ENCODE measurements at places on chromosomes 2 and 18. TPM values are rescaled to one million over a fixed set of nuclear protein-coding genes. Genes with fewer than 3 reads are reported as not detected.

GRCh38 chr2:226185616-226186211 lies 613.9 kb downstream of the IRS1 start:
- DNase-seq: no peak

- DNase-seq: peak; percentile 38
These were observed 13.4 kb downstream of the TNS1 start for GRCh38 chr2:217989221-217989948.

GRCh38 chr2:217361483-217361880 lies 501.6 kb upstream of the TNP1 start:
- DNase-seq: no peak

DNA sequence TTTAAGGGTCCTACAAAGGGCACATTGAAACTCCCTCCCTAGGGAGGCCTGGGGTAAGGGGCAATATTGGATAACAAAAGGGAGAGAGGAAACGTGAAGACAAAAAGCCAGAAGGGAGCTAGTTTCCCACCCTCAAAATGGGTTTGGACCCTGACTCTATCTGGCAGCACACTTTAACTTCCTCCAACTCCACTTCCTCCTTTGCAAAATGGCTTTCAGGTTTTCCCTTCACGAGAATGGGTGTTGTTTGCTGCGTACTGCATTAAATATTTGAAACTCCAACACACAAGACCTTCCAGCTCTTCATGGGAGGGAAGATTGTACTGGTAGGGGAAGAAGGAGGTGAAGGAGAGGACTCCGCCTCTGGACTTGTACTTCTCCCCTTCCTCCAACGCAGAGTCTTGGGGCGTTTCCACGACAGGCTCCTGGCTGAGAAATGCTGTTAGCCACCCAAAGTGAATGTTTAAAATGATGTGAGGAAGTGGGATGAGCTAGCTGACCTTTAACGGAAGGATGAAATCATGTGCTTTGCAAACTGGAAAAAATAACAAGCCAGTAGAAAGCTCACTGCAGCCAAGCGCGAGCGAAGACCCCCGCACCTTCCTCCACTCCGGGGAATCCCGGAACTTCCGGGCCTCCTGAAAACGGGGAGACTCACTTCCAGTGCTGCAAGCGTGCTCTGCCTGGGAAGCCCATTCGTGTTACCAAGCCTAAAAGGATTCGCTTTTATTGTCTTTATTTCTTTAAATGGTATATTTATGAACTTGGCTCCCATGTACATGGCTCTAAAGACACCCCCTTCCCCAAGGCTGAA lies 85.6 kb downstream of the VIT start:
- DNase-seq: peak; percentile 71

GRCh38 chr2:153478289-153479261 lies at the start of gene RPRM:
RPRM (minus strand) TSS chr2:153478762; CDS start chr2:153478565, 197 bp downstream.
- DNase-seq: peak; percentile 87

- no peak for DNase-seq
These were observed 51.6 kb upstream of the NCOA1 start for GRCh38 chr2:24439280-24439970.

DNA sequence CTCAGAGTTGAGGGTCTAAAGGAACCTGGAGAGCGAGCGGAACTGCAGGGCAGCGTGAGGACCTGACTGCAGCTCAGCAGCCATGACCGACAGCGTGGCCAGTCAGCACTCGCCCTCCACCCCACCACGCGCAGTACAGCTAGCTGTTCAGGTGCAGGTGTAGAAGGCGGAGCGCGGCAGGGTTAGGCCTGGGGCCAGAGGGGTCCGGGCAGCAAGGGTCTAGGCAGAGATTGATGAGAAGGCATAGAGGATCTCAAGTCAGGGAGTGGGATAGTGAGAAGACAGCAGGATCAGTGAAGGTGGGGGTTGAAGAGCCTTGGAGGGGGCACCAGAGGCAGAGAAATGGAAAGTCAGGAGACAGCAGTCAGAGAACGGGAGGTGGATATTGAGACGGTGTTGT lies 71.0 kb downstream of the STEAP3 start:
- no peak for DNase-seq

DNA sequence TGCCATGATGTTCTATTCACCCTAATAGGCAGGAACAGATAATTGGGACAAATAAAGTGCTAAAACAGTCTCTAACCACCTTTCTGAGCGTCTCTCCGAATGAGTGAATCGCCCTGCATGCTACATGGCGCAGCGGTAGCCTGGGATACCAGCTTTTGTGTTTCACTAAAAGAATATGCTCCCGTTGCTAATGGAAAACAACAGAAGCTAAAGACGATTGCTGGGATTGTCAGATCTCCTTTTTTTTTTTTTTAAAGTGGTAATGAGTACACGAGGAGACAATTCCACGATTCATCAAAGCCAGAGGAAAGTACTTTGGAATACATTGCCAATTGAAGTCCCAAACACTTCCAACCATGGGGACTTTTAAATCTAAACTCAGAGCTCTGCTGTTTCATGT lies 1815.3 kb upstream of the CELF4 start:
- no peak for DNase-seq

Gene HOXD13
- not detected for total RNA-seq

Gene MDH1B
- 1.1 TPM for total RNA-seq

GRCh38 chr2:211437396-211437795 lies 881.0 kb downstream of the CPS1 start:
- DNase-seq: no peak

GRCh38 chr2:213284105-213285090 lies at the start of gene SPAG16:
SPAG16 (plus strand) TSS chr2:213284464.
- peak; percentile 99 for DNase-seq

DNA sequence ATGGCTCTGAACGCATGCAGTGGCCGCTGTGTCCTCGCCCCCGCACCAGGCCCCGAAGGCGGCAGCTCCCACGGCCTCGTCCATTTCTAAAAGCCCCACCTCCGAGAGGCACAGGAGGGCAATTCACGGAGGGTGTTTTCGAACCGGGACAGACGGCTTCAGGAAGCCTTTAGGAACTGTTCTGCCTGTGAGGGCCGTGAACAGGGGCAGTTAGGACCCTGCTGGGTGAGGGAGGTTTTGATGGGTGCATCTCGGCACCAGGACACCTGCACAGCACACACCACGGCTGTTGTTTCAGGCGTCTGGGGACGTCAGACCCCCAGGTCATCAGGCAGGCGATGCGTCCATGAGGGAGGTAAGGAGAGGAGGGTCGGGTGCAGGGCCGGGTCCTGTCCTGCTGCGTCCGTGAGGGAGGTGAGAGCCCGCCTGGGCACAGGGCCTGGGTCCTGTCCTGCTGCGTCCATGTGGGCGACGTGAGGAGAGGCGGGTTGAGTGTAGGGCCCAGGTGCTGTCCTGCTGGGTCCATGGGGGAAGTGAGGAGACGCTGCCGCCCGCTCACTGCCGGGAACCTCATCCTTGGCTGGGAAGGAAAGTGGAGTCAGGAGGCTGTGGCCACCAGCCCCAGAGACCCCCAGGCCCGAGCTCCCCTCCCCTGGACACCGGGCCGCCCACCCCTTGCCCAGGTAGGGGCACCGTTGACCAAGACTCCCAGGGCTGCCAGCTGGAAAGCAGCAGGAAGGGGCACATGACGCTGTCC lies 25.5 kb upstream of the KCNG2 start:
- no peak for DNase-seq

DNA sequence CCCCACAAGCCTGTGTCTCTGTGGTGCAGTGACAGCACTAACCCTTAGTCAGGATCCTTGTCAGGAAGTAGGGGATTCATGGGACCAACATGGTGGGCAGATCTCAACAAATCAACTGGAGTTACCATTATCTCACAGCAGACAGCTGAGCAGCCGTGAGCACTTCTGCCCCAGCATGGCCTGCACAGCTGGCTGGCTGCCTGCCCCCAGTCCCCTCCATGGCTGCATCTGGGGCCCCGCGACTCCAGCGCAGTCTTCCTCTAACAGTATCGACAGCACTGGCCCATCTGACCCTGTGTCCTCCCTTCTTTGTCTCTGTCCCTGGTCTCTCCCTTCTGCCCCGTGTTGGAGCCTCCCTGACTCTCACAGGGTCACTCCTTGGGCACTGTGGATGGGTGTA lies 4.7 kb upstream of the ADCY3 start:
- DNase-seq: no peak

DNA sequence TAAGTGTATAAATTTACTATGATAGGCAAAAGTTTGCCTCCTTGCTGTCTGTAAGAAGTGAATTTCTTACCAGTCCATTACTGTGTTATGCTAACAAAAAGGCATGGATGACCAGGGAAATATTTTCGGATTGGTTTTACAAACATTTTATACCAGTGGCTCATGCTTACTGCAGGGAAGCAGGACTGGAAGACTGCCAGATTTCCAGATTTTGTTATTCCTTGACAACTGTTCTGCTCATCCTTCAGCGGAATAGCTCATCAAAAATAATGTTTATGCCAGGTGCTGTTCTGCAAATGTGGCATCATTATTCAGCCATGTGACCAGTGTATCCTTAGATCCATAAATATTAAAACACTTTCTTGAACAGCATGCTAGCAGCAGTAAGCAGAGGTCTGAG lies 40.4 kb upstream of the NETO1 start:
- DNase-seq: no peak

Gene CHRNG
- total RNA-seq: not detected

GRCh38 chr2:207512356-207512755 lies 17.4 kb upstream of the CREB1 start:
- DNase-seq: no peak

Gene DSG1
- 1.4 TPM for total RNA-seq

GRCh38 chr2:173792166-173792565 lies 173.0 kb downstream of the SP3 start:
- DNase-seq: no peak

DNA sequence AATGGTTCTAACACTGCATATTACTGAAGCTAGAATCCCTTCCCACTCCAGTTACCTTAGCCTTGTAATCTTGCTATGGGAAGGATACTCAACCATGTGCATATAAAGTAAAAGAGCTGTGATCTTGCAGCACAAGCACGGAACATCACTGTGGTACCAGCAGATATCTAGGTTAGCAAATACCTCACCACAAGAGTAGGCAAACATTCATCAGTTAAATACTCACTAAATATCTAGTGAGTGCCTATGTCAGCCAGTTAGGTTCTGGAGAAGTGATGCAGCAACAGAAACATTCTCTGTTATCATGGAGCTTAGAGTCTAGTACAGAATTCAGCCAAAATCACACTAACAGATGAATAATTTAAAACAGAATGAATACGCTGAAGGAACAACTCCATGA lies 349.6 kb upstream of the UBE2E3 start:
- no peak for DNase-seq

DNA sequence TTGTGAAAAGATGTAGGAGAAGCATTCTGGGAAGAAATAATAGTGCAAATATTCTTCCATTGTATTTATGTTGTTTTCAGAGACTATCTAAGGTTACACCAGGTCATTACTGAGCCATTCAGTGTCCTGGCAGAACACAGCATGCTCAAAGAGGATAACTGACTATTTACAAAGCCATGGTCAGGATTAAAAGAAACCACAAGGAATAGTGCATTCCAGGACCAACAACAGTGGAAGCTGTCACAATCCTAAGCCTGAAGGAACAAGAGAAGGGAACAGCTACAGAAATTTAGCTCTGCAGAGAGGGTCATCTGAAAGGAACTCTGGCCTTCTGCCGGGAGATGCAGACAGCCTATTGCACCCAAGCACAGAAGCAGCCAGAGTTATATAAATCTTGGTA lies 116.7 kb downstream of the DSC3 start:
- no peak for DNase-seq

Gene LRRTM1
- 0.97 TPM for total RNA-seq

GRCh38 chr2:84805250-84805958 lies 75.5 kb downstream of the TRABD2A start:
- no peak for DNase-seq

- DNase-seq: no peak
These were observed 58.2 kb downstream of the TWSG1 start for GRCh38 chr18:9392726-9393125.

- DNase-seq: no peak
These were observed 35.6 kb upstream of the ZSWIM2 start for GRCh38 chr2:186884587-186884986.

Gene TFPI
- 61.9 TPM for total RNA-seq

GRCh38 chr18:76005632-76006208 lies 489.3 kb downstream of the ZNF516 start:
- no peak for DNase-seq

Gene FOSL2
- 47.0 TPM for total RNA-seq

Gene STON1
- total RNA-seq: 8.8 TPM

GRCh38 chr2:159817283-159817682 lies 19.3 kb upstream of the CD302 start:
- no peak for DNase-seq

GRCh38 chr2:212936572-212936971 lies 214.8 kb downstream of the IKZF2 start:
- DNase-seq: no peak

DNA sequence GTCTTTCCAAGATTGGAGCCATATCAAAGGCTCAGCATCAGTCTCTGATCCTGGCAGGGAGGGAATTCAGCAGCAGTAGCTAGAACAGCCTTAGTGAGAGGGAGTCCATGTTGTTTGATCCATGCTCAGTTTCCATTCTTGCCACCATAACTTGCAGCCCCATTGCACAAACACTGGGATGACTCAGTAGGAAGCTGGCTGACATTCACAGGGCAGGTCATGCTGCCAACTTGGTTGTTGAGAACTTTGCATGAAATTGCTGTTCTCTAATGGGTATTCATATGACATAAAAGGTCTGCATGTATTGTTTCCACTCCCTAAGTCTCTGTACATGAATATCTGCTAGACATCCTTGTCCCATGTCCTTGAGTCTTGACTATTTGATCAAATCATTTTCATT lies 29.9 kb upstream of the STAT4 start:
- DNase-seq: peak; percentile 61

GRCh38 chr2:215522237-215522636 lies 86.4 kb upstream of the FN1 start:
- DNase-seq: no peak

DNA sequence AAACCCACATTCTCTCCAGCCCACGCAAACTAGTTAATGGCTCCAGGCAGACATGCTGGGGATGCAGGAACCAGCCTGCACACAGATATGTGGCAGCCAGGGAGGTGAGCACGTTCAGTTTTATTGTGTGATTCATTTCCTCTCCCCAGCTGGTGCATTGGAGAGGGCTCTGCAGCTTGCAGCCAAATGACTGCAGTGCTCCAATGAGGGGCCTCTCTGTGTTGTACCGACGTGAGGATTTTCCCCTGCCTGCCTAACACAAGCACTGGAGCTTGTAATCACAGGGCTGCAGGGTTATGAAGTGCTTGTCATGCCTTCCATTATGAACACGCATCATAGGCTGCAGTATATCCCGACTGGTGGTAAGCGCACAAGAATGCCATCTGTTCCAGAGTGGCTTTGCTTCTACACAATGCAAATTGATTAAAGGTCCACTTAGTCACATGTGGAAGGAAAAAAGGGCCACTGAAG lies 92.3 kb upstream of the THUMPD2 start:
- no peak for DNase-seq

GRCh38 chr2:228417526-228417925 lies 236.0 kb upstream of the SPHKAP start:
- no peak for DNase-seq

GRCh38 chr18:5519448-5520298 lies 24.1 kb downstream of the EPB41L3 start:
- no peak for DNase-seq

Gene CYP27C1
- total RNA-seq: 0.22 TPM

GRCh38 chr2:67650291-67651133 lies 253.4 kb downstream of the ETAA1 start:
- peak; percentile 83 for DNase-seq

Gene LOXHD1
- 0.15 TPM for total RNA-seq

GRCh38 chr18:47531717-47532116 lies 280.3 kb upstream of the SKOR2 start:
- no peak for DNase-seq

Gene IL37
- total RNA-seq: not detected

Gene LRRC30
- total RNA-seq: not detected

Gene SPDYA
- total RNA-seq: not detected
